Activated naive CD4-positive, alpha-beta T cell treated with anti-CD3 and anti-CD28 coated beads for 36 hours (primary cell): ENCODE measurements at places on chromosomes 1 and 21. TPM values are rescaled to one million over a fixed set of nuclear protein-coding genes. Genes with fewer than 3 reads are reported as not detected.

DNA sequence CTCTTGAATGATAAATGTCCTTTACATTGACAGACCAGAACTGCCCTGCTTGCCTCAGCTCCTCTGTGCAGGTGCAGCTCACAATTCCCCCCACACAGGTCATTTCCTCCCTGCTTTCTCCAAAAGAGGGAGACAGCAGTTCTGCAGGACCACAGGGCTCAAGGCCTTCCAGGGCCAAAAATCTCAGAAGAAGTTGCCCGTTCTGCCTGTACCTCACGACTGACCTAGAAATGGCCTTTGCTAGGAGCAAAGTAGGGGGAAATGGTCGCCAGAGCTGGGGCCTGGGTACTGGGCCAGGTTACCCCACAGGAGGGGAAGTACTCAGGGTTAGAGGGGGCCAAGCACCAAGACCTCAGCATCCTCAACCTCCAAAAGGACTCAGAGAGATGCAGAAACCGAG is 11.1 kb downstream of the RNU1-2 start:
- peaks cover 22% of the 10 kb centered on the region for H3K4me1 ChIP-seq
- H3K27ac ChIP-seq, result no peak overlapping the region
- H3K4me3 ChIP-seq, result no peak overlapping the region
- no peak for DNase-seq
- H3K36me3 ChIP-seq, result no peaks in the 10 kb centered on the region

DNA sequence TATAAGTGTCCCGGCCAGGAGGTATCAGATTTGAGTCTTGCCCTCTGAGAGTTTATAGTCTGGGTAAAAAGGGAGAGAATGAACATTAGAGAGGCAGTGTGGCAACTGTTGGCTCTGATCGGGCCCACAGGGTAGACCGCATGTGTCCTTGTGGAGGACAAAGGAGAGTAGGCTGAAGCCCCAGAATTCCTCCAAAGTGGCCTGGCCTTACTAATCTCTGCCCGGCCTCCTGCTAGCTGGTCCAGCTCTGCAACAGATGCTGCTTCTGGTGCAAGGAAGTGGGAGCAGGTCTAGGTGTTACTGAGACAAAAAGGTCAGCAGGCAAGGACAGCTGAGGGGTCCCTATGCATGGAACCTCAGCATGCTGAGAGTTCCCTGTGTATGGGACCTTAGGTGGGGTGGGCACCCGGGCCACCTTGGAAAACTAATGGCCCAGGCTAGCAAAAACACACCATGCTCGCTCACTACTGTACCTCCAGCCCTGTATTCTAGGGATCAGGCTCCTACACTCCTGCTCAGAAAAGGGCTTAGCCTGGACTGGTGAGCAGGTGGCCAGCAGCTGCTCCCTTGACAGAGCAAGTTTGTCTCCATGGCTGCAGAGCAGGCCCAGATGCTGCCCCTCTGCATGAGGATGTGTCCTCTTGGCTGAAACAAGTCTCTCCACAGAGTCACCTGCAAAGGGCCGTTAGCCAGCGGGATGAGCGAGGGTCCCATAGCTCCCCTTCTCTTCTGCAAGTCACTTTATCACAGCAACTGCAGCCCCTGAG is 30.3 kb upstream of the RGS16 start:
- no peak overlapping the region for H3K4me3 ChIP-seq
- DNase-seq, result no peak
- peaks cover 24% of the 10 kb centered on the region for H3K4me1 ChIP-seq
- no peaks in the 10 kb centered on the region for H3K36me3 ChIP-seq
- no peak overlapping the region for H3K27ac ChIP-seq

DNA sequence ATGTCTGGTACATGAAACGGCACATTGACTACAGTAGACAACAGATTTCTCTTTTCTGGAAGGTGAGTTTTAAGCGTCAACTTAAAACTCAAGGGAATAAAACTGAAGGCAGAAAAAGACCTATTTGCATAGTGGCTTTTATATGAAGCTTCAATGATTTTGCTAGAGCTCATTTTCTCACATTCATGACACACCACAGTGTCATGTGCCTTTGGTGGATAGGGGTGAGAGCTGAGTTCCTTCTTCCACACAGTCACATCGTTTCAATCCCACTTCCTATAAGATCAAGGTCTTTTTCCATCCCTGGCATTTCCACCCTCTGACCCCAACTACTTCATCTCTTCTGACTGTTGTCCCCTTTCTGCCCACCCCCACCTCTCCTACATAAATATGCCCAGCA is 31.0 kb downstream of the IL12RB2 start:
- H3K27ac ChIP-seq, result peak overlapping the region; percentile 97
- H3K4me1 ChIP-seq, result peaks cover 92% of the 10 kb centered on the region
- H3K27me3 ChIP-seq, result no peaks in the 10 kb centered on the region

DNA sequence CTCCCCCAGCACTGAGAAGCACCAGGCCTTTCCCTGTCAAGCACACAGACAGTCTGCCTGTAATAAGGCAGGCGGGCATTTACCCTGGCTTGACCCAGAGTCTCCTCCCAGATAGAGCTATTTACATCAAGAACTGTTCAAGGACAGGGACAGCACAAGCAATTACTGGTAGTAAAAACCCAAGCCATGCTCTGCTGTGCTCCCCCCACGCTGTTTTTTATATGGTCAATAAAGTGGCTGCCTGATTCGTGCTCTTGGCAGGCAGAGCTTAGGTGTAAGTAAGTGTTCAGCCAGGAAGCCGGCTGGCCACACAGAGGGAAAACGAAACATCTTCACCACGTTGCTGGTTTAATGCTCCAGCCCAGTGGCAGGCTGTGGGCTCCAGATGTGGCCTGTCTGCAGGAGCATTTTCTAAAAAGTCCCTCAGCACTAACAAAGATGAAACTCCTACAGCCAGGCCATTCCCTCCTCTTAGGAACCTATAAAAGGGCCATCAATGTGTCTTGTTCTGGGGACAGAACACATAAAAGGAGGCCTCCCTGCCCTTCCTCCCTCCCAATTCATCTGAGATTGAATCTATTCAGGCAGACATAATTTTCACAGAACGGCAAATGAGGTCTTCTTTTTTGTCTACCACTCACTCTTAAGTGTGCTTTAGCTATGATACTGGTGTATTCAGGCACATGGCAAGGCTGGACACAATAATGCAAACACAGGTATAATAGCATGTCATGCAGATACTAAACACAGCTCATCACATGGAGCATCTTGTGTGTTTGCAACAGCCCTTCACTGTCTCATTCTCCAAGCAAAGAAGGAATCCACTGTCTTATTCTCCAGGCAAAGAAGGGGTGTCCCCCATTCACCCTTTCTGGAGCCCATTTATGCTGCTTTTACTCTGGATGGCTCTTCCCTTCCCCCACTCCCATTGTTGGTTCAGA is 378.9 kb downstream of the HHAT start:
- H3K36me3 ChIP-seq, result no peaks in the 10 kb centered on the region
- DNase-seq, result no peak
- H3K4me3 ChIP-seq, result no peak overlapping the region

DNA sequence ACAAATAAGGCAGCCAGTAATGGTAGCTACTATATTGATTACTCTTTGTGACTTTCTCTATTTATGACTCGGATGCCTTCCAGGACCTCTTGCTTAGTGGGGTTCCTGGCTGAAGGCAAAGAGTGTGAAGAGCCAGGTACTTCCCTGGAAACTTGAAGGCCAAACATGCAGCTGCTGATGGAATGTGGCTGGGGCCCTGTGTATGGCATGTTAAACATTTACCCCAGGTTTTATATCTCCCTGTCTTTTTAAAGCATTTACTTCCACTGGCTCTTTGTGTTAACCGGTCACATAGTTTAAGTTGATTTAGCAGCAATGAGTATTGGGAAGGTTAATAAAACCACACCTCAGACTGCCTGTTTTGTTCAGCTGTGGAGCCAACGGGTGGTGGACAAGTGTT is 45.7 kb upstream of the PAXBP1 start:
- no peak overlapping the region for H3K4me3 ChIP-seq
- no peaks in the 10 kb centered on the region for H3K27me3 ChIP-seq
- no peak for DNase-seq
- H3K4me1 ChIP-seq, result no peaks in the 10 kb centered on the region
- H3K36me3 ChIP-seq, result no peaks in the 10 kb centered on the region

The ORC1 gene
- 46.9 TPM for total RNA-seq

The FAM72B gene
- 52.3 TPM for total RNA-seq
